ENCODE measurements at places on chromosomes 5 and 9.

DNA sequence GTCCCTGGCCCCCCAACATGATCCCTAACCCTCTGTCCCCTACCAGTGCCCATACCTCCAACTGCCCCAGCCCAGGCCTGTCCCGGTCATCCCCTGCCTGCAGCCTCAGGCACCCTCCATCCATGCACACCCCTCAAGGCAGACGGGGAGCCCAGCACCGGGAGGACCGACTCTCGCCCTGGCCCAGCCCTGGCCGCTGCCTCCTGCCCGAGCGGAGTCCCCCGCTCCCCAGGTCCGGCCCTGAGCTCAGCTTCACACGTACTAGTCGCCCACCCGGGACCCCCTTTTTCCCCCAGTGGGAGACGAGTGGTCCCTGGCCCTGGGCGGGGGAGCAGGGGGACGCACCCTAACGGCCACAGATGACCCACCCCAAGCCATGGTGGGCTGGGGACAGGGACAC, 49.0 kb upstream of the UBAC1 start:
- DNase-seq = no peak

- no peak for DNase-seq
These were observed 5.1 kb upstream of the ORM1 start for GRCh38 chr9:114317665-114318357.

DNA sequence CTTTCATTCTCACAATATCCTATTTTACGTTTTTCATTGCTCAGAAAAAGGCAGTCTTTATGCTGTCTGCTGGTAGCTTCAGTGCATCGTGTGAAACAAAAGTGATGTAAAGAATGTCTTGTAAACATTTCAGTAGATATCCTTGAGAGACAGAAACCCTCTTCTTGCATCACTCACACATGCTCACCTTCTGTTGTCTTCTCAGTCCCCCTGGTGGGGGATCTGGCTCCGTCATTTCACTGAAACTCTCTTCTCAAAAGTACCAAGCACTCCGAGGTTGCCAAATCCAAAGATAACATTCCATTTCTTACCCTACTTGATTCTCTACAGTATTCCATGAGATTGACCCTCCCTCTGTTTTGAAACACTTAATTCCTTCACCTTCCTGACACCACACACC, 46.1 kb upstream of the PCA3 start:
- no peak for DNase-seq

GRCh38 chr9:130829762-130830161, 5.3 kb upstream of the ABL1 start:
- DNase-seq = no peak

GRCh38 chr5:93990504-93991070, 249.2 kb upstream of the POU5F2 start:
- no peak for DNase-seq

DNA sequence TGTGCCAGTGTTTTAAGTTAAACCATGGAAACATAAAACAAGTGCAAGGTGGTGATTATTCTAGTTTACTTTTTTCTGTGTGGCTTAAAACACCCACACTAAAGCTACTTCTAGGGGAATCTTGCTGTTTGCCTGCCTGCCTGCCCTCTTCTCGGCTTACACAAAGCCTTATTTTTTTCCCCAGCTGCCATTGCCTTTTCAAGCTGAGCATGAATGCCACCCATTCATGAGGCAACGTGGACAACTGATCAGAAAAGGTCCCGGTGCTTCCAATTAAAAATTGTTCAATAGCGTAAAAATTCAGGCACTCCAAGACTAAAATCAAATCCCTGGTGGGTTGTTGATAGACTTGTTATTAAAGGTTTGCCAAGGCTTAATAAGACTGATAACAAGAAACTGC, 401.4 kb downstream of the TMEM161B start:
- DNase-seq = no peak

GRCh38 chr5:74957906-74958305, 91.7 kb upstream of the FAM169A start:
- DNase-seq = no peak

DNA sequence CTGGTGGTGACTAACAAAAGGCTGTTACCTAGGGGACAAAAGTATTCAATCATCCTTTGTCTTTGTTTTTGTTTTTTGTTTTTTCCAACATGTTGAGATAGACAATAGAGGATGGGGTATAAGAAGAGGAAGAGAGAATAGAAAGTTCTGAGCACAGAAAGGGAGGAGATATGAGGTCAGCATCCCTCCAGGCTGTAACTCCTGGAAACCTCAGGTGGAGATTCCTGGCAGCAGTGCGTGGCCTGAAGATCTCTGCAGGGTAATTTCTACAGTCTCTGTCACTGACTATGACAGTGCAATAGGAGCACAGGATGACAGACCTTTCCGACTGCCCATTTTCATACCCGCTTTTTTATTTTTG, 112.1 kb downstream of the ADRB2 start:
- DNase-seq = no peak

GRCh38 chr5:33901156-33901555, 9.4 kb upstream of the ADAMTS12 start:
- no peak for DNase-seq

DNA sequence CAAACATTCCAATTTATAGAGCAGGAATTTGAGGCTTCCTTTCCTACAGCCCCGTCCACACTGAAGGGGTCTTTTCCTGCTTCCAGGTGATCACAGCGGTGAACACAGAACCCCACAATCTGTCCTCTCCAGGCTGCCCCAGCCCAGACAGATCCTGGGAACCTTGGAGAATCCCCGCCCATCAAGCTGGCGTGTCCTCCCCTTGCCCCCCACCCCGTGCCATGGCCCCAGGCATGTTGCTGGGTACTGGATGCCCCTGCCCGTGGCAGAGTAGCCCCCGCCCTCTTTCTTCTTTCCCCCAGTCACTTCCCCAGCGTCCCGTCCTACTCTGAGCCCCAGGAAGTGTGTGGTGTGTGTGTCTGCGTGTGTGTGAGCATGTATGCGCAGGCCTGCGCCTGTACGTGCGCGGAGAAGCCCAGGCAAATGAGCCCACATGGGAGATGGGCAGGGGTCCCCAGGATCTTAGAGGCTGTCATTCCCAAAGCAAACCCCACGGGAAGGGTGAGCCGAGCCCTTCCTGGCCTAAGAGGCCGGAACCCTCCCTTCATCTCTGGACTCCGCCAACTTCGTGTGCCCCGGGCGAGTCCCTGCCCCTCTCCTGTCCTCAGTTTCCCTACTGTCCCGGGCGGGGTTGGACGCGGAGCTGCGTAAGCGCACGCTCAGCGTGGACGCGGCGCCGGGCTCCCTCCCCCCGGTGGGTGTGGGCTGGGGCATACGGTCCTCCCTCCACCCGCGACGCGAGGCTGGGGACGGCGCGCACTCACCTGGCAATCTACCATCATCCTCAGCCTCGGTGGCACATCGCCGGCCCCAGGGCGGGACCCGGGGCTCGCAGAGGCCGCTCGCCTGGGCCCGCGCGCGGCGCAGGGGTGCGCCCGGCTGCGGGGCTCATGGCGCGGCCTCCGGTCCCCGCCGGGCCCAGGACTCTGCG, 15.2 kb downstream of the GBGT1 start:
- DNase-seq = no peak

GRCh38 chr9:94259077-94259862, at the start of gene ZNF169:
Gene ZNF169, plus strand, starts transcription at chr9:94259298. Its CDS starts 19,515 bp downstream, at chr9:94278813.
- peak; percentile 84 for DNase-seq

DNA sequence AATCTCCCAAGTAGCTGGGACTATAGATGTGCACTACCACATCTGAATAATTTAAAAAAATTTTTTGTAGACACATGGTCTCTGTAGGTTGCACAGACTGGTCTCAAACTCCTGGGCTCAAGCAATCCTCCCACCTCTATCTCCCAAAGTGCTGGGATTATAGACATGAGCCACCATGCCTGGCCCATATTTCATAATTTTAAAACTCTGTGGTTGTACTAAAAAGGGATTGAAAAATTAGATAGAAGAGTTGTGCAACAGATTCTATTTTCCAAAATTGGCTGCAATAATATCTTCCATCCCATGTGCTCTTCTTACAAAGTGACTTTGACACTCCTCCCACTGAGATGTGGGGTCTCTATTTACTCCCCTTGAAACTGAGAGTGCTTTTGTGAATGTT, 7.6 kb upstream of the UHRF2 start:
- DNase-seq = no peak

DNA sequence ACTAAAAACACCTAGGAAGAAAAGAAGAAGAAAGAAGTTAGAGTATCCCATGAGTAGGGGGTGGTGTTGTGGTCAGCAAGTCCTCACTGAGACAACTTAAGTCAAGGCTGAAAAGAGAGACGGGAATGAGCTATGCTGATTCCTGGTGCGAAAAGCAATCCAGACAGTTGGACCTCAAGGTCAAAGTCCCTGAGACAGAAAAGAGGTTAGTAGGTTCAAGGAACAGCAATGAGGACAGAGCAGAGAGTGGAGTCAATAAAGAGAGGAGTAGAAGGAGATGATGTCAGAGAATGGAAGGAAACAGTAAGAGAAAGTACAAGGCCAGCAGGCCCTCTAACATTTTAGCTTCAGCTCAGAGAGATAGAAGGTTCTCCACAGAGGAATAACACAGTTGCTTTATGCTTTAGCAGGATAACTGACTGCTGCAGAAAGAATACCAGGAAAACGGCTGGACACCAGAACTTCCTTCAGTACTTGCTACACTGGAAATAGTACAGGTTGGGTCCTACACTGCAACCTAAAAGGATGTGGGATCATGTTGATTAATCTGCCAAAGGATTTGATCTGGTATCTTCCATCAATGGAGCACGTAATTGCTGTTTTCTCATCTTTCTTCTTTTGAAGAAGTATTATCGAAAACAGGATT, 43.6 kb downstream of the GNAQ start:
- DNase-seq = no peak

- DNase-seq = no peak
These were observed 19.2 kb upstream of the ANKRD18A start for GRCh38 chr9:38639577-38639940.

- no peak for DNase-seq
These were observed 47.0 kb upstream of the MYO10 start for GRCh38 chr5:16983022-16983639.

GRCh38 chr9:110047232-110047954, 160.6 kb downstream of the C9orf152 start:
- no peak for DNase-seq

GRCh38 chr5:140141241-140141640, 15.5 kb downstream of the IGIP start:
- DNase-seq = no peak

GRCh38 chr9:16884952-16885513, 14.6 kb upstream of the BNC2 start:
- no peak for DNase-seq

DNA sequence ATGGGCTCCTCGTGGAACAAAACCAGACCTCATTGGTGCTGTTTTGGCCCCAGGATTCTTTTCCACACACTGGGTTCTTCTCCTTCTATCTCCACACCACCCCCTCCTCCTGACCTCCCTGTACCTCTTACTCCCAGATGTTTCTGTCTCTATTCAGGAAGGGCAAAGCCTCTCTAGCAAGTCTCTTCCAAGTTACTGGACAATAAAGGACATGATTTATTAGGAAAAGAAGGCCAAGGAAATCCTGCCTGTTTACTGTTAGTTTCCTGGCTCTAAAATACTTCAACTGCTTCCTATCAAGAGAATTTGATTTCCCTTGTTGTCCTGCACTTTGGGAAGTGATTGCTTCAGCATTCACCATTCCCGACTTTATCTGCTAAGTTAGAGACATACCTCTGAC, 262.0 kb downstream of the SAXO1 start:
- DNase-seq = no peak

DNA sequence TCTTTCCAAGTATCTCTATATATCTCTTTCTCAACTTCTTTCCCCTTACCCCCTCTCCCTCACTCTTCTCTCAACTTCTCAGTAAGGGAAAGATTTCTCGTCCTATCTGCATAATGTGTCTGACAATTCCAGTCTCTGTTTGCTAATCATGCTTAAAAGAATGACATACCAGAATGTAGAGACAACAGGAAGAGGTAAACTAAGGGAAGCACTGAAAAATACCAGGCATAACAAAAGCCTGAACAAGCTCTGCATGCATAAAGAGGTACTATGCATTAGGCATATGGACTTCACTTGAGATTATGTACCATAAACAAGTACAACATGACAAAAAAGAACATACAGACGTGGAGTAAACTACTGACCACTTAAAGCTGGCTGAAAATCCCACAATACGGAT, 62.6 kb downstream of the SEMA5A start:
- DNase-seq = no peak

DNA sequence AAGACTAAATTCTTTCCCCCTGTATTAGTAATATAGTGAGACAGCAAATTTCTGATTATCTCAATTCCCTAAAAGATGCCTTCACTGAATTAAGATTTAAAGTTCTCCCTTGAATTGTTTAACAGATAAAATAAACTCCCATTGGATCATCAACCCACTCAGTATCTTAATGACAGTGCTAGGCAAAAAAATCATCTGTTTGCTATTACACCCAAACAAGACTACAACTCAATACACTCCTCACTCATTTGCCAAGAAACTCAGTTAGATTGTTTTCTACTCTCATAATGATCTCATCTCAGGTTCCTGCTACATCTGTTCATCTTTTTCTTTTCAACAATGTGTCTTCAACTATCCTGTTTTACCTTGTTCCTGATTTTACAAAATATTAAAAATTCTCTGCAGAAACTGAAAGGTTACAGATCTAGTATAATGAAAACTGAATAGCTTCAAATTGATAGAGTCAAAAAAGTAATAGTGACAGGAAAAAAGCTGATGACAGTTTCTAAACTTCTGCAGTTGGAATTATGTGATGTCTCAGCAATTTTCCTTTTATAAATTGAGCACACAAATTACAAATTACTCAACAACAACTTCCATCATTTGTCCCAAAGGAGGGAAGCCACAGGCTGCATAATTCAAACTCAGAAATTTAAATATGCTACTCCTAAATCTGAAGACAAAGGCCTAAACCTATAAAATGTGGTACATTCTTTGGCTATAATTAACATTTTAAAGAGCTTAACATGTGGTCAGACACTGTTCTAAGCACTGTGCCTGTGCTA, 39.4 kb downstream of the HOMER1 start:
- no peak for DNase-seq

DNA sequence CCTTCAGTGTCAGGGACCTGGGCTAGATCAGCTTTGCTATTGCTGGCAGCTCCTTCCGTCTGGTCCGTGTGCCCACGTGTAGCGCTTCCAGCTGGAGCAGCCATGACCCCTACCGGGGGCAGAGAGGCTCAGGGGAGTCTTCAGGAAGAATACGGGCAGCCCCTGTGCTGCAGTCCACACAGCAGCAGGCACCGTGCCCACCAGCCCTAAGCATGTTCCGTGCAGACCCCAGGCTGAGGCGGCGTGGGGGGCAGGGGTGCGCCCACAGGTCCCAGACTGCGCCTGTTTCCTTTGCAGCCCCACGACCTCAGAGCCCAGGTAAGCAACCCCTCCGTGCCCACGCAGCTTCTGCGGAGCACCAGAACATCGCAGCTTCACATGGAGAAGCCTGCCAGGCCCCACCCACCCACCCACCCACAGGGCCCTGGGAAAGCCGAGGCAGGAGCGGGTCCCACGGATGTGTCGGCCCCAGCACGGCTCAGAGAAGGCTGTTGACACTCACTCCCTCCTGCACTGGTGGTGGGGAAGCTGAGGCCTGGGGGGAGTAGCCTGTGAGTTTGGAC, 83.1 kb downstream of the KCNT1 start:
- DNase-seq = no peak

GRCh38 chr5:35135239-35135700, 87.5 kb upstream of the AGXT2 start:
- no peak for DNase-seq

GRCh38 chr5:180975338-180975737, 13.3 kb upstream of the BTNL3 start:
- no peak for DNase-seq

Measured in anterior cingulate cortex (tissue), 58 donors.